ENCODE measurements at places on chromosomes 7 and 10.
A peak's percentile ranks its signal among the peaks of the same experiment; 100 is the strongest.

- no peak for DNase-seq
Observed at GRCh38 chr7:19181634-19182033, 36.4 kb upstream of the FERD3L start.

- DNase-seq, result no peak
Observed at GRCh38 chr7:51102828-51103227, 213.8 kb downstream of the COBL start.

DNA sequence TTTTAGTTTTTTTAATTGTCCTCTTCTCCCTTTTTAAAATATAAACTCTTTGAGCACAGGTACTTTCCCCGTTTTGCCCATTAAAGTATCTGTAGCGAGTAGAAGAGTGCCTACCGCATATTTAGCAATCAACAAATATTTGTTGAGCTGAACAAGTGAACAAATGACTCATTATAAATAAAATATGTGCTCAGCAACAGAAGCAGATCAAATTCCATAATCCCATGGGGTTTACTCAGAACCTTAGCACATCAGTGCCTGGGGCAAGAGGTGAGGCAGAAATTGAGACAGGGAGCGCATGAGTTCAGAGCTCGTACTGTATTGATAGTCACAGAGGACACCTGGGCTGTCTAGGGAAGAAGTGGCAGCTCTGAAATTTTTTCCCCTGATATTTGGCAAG, 161.0 kb downstream of the SEM1 start:
- DNase-seq, result no peak

- peak; percentile 14 for DNase-seq
Observed at GRCh38 chr7:140646931-140647647, 6.5 kb upstream of the DENND2A start.
